ENCODE measurements at places on chromosomes 16 and 17.

- no peak for DNase-seq
Measured at GRCh38 chr17:65290616-65291015, 153.4 kb downstream of the RGS9 start.

- DNase-seq, result no peak
Measured at GRCh38 chr16:30722443-30722842, 23.5 kb downstream of the SRCAP start.

GRCh38 chr17:46950997-46951621 is 27.9 kb downstream of the RPRML start:
- no peak for DNase-seq

- no peak for DNase-seq
Measured at GRCh38 chr16:19589771-19590302, 34.3 kb downstream of the VPS35L start.

- DNase-seq, result no peak
Measured at GRCh38 chr17:2181206-2181896, 122.2 kb downstream of the SMG6 start.

DNA sequence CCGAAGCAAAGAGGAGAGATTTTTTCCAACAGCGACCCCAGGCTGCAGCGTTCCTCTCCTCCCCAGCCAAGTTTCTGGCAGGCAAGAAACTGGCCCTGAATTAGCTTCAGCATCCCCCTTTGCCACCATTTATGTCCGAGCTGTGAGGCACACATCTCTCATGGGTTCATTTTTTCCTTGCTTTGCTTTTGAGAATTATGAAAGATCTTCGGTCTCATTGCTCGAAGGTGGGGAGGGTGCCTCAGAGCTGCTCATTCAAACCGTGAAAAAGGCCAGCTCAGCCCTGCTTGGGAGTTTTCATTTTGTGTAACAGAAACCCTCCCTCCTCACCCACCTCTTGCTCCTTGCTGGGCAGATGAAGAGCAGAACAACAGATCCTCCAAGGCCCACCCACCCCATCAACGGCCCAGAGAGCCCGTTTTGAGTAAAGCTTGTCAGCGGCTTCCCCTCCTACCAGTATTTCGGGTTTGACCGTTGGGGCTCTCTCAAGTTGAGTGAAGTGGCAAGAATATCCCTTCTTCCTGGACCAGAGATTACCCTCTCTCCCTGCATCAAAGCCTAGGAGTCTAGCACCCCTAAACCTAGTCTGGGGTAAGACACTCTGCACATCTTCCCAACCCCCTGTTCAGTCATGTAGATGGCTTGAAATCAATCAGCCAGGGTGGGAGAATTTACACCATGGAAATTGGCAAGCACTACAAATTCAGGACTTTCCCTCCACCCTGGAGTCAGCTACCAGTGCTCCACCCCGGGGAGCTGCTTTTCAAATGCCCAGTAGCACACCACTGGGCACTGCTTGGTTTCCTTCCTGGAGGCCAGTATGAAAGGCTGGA is 1.8 kb downstream of the CCR7 start:
- DNase-seq, result no peak

DNA sequence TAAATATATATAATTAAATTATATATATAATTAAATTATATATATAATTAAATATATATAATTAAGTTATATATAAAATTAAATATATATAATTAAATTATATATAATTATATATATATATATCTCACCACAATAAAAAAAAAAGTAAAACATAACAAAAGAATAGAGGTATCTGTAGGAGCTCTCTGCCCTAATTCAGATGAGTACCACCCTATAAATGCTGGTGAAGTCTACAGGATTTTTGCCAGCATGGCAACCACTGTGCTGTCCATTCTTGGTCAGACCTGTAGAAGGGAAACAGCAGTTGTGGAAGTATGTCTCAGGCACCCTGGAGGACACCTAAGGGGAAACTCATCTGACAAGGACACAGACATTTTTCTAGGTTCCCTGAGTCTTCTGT is 259.7 kb downstream of the PRKCA start:
- no peak for DNase-seq
